ENCODE measurements at places on chromosomes 16 and 17.

GRCh38 chr16:53892155-53892554, 188.2 kb downstream of the FTO start:
- DNase-seq, result no peak

GRCh38 chr17:55632236-55632635, 90.4 kb downstream of the TMEM100 start:
- no peak for DNase-seq

DNA sequence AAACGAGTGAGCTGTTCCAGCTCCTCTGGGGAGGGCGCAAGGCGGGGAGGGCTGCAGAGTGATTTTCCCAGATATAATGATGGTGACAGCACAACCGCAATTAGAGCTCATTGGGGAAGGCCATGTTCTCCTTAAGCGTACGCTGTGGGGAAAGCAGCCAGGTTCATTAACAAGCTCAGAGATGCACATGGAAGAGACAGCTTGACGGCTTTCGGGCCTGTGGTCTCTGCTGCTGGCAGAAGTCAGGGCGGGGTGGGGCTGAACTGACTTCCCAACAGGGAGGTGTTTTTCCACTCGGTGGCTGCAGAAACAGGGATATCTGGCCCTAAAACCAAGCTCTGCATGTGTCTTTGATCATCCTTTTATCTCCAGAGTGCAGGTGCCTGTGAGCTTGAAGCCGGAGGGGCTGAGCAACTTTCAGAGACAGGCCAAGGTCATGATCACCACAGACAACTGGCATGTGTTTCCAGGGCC, 24.0 kb upstream of the CACNG1 start:
- no peak for DNase-seq

DNA sequence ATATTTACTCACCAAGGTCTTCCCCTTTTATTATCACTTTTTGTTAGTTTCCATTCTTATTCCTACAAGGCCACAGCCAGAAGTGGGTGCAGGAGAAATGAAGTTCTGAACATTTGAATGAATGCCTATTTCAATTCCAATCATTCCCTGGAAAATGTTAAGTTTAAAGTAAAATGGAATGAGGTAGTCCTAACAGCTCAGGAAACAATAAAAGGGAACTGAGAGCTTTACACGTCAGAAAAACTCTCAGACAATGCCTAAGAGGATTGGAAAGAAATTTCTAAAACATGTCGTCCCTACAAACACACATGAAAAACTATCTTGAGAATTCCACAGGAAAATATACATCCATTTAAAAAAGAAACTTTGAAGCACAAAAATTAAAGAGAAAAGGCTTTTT, 238.8 kb downstream of the STX8 start:
- no peak for DNase-seq

DNA sequence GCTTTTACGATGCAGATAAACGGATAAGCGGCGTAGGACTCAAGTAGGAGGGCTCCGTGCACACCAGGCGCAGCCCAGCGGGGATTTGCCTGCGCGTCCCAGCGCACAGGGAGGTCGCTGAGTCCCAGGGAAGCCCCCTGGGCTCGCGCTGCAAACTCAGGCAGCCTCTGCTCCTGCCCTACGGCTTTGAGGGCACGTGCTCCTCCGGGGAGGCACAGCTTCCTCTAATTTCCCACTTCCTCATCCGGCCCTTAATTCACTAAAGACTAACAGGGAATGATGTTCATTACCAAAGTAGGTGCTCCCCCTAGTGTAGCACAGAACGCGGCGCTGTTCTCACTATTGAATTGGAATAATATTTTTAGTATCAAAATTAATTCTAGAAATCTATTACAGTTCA, 825.4 kb downstream of the KCNJ18 start:
- no peak for DNase-seq

DNA sequence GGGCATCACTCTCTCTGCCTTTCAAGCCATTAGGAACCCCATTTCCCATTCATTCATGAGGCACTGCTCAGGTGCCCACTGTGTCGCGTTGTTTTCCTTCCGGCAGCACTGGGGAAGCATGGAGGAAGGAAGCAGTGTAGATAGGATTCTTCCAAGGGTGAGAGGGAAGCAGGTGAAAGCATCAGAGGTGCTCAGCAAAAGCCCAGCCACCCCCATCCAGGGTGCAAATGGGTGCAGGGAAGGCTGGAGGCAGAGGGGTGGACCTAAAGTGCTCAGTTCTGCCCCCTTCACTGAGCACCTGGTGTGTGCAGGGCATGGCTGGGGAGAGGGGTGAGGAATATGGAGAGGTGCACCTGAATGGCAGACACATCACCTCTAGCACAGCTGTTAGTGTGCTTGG, 3.4 kb upstream of the NXPH3 start:
- DNase-seq, result no peak

- DNase-seq, result no peak
These were observed 3.0 kb downstream of the EVPLL start for GRCh38 chr17:18380471-18381157.

DNA sequence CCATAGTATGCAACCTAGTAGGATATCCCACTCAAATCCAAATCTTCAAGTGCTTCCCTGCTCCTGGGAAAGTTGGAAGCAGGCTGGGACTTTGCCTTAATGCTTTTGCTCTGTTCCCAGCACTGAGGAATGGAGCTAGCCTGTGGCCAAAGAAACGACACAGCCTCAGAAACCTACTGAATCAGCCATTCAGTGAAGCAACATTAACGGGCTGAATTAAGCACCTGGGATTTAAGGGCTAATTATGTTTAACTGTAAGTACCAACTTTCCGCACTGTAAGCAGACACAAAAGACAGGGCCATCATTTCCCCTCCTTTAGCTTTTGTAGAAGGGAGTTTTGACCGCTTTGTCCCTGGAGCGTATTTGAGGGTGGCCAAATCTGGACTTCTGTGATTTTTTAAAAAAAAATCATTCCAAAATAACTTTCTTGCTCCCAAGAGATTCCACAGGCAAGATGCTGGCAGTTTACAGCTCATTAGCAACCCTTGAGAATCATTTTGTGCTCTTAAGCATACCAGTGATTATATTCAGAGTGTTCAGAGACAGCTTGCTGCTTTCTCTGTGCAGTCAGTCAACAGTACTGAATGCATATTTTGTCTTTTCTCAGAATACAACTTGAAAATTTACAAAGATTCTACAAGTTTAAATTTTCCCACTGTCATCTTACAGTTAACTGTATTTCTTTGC, 17.6 kb upstream of the NOL11 start:
- no peak for DNase-seq

GRCh38 chr17:39122991-39123390, 28.4 kb downstream of the PLXDC1 start:
- DNase-seq, result no peak

GRCh38 chr16:17591655-17592405, 121.1 kb upstream of the XYLT1 start:
- DNase-seq, result no peak

DNA sequence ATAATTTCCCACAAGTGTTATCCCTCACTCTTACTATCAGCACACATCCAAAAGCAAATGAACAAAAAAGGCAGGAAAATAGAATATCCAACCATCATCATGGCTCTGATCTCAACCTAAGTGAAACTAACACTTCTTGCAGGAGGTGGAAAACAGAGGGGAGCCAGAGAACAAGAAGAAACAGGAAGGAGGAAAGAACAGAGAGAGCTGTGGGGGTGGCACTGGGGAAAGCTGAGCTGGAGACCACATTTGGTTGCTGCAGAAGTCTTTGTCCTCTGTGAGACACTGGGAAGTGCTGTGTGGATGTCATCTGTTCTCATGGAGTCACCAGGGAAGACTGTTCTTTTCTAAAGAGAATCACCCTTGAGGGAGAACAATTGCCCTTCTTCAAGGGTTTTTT, 34.7 kb downstream of the GRB7 start:
- DNase-seq, result no peak

DNA sequence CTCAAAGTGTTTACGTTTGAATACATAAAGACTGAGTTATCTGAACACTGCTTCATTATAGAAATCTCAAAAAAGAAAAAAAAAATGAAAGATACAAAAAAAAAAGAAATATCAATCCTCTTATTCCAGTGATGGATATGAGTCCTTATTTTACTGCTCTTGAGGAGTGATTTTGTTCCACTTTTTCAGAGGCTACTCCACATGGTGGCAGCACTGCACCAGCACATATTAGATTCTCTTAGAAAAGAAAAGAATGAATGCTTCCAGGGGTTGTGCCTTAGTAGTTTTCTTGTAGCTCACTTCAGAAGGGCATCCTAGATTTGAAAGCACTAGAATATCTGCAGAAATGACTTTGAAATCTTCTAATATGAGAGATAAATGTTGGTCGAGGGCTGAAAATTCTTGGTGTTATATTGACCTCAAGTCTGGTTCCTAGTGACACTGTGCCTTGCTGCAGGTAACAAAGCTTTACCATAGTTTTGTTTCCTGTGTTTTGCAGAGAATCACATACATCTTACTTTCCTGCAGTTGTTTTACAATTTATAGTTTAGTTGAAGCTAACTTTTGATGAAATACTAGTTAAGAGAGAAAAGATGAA, 25.9 kb downstream of the AP2B1 start:
- DNase-seq, result no peak

- DNase-seq, result no peak
These were observed 400.9 kb downstream of the SLC39A11 start for GRCh38 chr17:72691586-72691985.

GRCh38 chr17:66684261-66684660, 150.7 kb upstream of the CACNG5 start:
- DNase-seq, result no peak

- DNase-seq, result no peak
These were observed 76.8 kb upstream of the CIBAR2 start for GRCh38 chr16:85188822-85189672.

GRCh38 chr16:68190081-68190480, 45.8 kb downstream of the ESRP2 start:
- DNase-seq, result no peak

DNA sequence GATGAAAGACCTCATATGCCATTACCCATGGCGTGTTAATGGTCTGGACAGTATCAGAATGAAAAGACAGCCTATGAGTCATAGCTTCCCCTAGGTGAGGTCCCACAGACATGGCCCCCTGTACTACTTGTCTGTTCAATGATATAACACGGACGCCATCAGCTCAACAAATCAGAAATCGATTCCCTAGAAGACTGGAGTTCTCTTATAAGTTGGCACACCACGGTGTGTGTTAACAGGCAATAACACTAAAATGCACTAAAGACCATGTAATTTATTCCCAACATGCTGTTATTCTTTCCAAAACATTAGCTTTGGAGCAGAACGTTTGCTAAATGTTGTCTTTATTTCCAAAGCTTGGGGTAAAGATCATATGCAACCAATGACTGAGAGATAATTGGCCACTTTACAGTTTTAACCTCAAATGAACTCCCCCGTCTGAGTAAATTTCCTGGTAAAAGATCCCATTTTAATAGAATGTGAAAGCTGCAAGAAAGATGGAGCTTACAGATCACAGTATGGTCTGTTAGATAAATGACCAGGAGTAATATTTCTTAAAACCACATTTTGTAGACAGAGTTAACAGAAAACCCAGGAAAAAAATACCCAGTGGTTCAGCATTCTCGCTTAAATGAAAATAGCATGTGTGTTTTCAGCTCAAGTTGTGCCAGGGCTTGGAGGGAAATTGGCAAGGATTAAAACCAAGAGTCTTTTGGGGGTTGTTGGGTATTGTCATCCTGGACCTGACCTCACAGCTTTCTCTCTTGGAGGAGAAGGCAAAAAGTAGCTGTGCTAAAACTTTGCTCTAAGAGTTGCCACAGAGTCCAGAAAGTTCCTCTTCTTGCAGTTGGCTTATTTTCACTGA, 65.9 kb downstream of the PCTP start:
- no peak for DNase-seq
